ENCODE measurements at places on chromosomes 5 and 9.
A peak's percentile ranks its signal among the peaks of the same experiment; 100 is the strongest.

GRCh38 chr5:54442271-54442670 is 13.2 kb upstream of the HSPB3 start:
- no peaks in the 10 kb centered on the region for H3K27me3 ChIP-seq
- no peaks in the 10 kb centered on the region for H3K36me3 ChIP-seq
- DNase-seq, result no peak
- H3K27ac ChIP-seq, result peak overlapping the region; percentile 89

GRCh38 chr5:56088967-56089829 is 94.4 kb upstream of the IL6ST start:
- DNase-seq, result peak; percentile 61
- H3K27me3 ChIP-seq, result no peaks in the 10 kb centered on the region
- peaks cover 14% of the 10 kb centered on the region for H3K4me1 ChIP-seq
- peak overlapping the region; percentile 75 for H3K27ac ChIP-seq
- H3K4me3 ChIP-seq, result no peak overlapping the region
- no peaks in the 10 kb centered on the region for H3K36me3 ChIP-seq

DNA sequence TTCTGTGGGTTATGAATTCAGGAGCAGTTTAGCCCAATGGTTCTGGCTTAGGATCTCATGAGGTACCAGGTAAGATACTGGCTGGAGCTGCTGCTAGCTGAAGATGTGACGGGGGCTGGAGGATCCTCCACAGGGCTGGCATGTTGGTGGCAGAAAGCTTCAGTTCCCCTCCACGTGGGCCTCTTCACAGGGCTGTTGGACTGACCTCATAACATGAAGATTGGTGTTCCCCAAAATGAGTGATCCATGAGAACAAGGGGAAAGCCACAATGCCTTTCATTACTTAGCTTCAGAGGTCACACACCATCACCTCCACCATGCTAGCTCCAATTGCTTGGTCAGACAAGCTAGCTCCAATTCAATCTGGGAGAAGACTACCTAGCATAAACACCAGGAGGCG is 8.5 kb upstream of the S100Z start:
- no peaks in the 10 kb centered on the region for H3K36me3 ChIP-seq
- H3K27ac ChIP-seq, result no peak overlapping the region
- peaks cover 13% of the 10 kb centered on the region for H3K4me1 ChIP-seq

- peak; percentile 75 for DNase-seq
- H3K36me3 ChIP-seq, result no peaks in the 10 kb centered on the region
- peaks cover 11% of the 10 kb centered on the region for H3K4me1 ChIP-seq
- peaks cover 25% of the 10 kb centered on the region for H3K27me3 ChIP-seq
- peak overlapping the region; percentile 81 for H3K4me3 ChIP-seq
Observed at GRCh38 chr5:127029581-127030258, 638 bp downstream of the MARCHF3 start.

DNA sequence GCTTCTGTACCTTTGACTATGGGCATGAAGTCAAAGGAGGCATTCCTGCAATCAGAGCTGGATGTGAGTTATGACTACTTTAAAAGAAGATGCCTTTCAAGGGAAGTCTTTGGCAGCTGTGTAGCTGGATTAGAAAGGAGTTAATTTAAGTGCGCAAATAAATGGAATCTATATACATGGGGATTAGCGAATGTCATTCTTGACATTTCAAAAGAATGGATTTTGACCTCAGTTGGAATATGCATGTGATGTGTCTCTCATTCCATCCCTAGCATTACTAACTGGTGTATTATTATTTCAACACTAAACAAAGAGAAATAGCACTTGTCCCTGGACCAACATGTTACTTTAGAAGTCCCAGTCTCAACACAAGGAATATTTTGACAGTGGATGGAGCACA is 359.6 kb upstream of the SLC24A2 start:
- no peaks in the 10 kb centered on the region for H3K27me3 ChIP-seq
- no peaks in the 10 kb centered on the region for H3K36me3 ChIP-seq
- H3K27ac ChIP-seq, result no peak overlapping the region
- H3K4me3 ChIP-seq, result no peak overlapping the region
- DNase-seq, result no peak

- no peaks in the 10 kb centered on the region for H3K36me3 ChIP-seq
- H3K4me3 ChIP-seq, result no peak overlapping the region
- no peak overlapping the region for H3K27ac ChIP-seq
- DNase-seq, result peak; percentile 3
- H3K27me3 ChIP-seq, result no peaks in the 10 kb centered on the region
Observed at GRCh38 chr5:150114102-150114641, 27.8 kb upstream of the CSF1R start.

GRCh38 chr9:71767776-71768321 is 464 bp downstream of the CEMIP2 start:
- peak overlapping the region; percentile 91 for H3K4me3 ChIP-seq
- peak overlapping the region; percentile 99 for H3K27ac ChIP-seq
- H3K27me3 ChIP-seq, result no peaks in the 10 kb centered on the region
- peaks cover 28% of the 10 kb centered on the region for H3K4me1 ChIP-seq
- DNase-seq, result peak; percentile 43

All from hepatocyte (in vitro differentiated cells).